ENCODE measurements at places on chromosomes 6 and 20.
A peak's percentile ranks its signal among the peaks of the same experiment; 100 is the strongest.

DNA sequence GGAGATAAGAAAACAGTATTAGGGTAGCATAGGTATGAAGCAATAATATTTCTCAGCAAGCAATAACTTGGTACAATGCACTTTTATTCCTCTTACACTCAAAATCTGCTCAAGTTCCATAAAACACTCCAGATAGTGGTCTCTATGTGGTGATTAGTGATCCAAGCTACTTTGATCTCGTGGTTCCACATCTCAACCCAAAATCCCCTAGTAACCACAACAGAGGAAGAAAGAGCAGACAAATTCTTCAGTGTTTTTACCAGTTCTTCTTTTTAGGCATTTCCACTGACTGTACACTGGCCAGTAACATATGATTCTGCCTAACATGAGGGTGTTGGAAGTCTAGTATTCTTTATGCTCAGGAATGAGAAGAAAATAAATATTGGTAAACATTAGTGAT, 309.0 kb upstream of the PTCHD4 start:
- no peak for DNase-seq

GRCh38 chr6:73579851-73580246, 59.0 kb upstream of the EEF1A1 start:
- DNase-seq = no peak

- DNase-seq = no peak
Measured at GRCh38 chr6:38086346-38086745, 266.8 kb downstream of the ZFAND3 start.

- DNase-seq = peak; percentile 20
Measured at GRCh38 chr6:21594416-21595281, 1.1 kb downstream of the SOX4 start.

DNA sequence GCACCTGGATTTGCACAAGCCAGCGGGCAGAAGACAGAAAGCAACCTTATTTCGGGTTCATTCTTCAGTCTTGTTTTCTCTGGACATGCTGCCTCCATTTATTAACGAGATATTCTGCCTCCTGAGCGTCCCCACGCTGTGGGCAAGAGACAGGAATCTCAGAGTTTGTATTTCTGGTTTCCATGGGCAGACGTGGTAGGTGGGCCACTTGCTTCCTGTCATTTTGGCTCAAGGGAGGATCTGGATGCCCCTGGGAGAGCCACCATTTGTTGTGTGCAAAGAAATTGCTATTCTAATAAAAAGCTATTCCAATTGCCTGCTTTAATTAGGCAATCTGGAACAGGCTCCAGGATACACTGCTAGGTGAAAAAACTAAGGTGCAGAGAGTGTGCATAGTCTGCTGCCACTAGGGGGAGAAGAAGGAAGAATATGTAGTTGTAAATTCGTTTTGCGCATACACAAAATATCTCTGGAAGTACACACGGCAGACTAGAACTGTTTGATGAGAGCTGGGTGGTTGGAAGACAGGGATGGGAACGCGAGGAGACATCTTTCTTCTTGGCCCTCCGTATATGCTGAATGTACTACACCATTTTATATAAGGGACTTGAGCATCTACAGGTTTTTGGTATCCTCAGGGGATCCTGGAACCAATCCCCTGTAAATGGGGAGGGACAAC, 30.1 kb upstream of the SLC16A10 start:
- DNase-seq = no peak

- DNase-seq = no peak
Measured at GRCh38 chr20:16011056-16011455, 562.2 kb downstream of the KIF16B start.

DNA sequence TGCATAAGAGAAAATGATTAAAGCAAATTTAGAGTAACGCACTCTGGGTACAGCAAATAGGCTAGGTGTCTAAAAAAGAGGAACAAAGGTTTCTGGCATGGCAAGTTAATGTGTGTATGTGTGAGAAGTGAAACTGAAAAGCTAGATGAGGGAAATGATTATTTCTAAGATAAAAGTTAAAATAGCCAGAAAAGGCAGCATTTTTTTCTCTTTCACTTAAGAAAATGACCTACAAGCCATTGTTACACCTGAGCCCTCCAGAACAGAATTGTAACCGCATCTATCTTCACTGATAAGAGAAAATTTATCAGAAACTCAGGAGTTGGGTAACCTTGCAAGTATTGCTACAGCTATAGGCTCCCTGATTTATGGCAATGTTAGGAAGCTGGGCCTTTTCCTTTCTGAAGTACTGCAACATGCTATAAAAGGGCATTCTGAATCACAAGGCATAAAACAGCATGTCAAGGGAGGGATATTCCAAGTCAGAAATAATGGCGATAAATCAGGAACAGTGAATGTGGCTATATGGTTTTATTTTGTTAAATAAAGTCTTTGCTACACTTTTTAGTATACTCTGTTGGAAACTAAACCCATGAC, 395.3 kb downstream of the TBC1D32 start:
- DNase-seq = no peak

DNA sequence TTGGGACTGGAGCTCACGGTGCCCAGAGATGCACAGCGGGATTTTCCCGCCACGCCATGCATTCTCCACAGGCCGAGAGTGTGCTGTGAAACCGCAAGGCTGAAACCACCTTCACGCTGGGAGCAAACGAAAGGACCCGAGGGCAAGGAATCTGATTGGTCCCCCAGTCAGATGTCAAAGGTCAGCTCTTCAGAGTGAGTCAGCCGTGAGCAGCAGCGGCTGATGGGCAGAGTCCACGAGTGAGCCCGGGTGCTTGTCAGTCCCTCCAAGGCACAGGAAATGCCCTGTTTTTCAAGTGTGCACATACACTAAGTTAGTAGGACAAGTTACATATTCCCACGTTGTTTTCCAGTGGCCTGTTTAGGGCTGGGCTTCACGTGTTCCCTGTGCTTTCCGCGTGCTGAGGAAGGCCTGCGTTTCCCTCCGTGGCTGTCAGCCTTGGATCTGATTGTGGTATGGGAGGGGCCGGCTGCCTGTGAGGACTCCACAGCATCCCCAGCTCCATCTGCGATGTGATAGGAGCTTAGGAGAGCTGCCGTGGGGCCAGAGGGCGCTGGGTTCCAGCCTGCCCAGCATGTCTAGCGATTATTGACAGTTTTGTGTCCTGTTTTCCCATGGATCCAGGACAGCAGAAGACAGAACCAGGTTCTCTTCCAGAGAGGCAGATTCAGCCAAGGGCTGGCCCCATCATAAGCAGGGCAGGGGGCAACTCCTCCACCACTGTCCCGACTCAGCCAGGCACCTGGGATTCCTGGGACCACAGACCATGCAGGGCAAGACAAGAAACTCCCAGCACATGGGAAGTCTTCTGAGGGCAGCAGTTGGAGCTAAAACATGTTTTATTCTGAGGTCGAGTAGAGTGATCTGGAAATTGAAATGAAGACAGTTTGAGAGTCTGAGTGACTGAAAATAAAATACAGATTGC, 38.2 kb upstream of the FRMD1 start:
- DNase-seq = no peak

GRCh38 chr6:30681766-30682142, 4.7 kb downstream of the PPP1R18 start:
- no peak for DNase-seq

DNA sequence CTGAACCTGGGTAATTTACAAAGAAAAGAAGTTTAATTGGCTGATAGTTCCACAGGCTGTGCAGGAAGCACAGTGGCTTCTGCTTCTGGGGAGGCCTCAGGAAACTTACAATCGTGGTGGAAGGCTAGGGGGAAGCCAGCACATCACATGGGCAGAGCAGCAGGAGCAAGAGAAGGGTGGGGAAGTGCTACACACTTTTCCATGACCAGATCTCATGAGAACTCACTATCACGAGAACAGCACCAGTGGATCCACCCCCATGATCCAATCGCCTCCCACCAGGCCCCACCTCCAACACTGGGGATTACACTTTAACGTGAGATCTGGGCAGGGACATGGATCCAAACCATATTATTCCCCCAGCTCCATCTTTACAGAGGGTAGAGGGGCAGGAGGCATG, 166.4 kb downstream of the NFATC2 start:
- DNase-seq = no peak

DNA sequence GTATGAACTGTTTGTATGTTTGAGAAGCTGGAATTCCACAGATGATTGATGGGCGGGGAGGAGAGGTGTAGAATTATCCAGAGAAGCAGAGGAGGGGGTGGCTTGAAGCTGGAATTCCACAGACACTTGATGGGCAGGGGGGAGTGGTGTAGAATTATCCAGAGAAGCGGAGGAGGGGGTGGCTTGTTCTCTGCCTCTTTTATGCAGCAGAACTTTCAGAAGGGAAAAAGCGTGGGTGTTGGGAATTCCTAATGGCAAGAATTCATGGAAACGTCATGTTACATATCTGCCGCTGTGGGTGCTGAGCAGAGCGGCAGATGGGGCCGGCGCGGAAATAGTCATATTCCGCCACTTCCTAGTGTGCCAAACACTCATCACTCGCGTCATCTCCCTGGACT, 167.9 kb upstream of the KCNG1 start:
- DNase-seq = no peak

- no peak for DNase-seq
Measured at GRCh38 chr20:39874049-39874893, 814.8 kb downstream of the MAFB start.

DNA sequence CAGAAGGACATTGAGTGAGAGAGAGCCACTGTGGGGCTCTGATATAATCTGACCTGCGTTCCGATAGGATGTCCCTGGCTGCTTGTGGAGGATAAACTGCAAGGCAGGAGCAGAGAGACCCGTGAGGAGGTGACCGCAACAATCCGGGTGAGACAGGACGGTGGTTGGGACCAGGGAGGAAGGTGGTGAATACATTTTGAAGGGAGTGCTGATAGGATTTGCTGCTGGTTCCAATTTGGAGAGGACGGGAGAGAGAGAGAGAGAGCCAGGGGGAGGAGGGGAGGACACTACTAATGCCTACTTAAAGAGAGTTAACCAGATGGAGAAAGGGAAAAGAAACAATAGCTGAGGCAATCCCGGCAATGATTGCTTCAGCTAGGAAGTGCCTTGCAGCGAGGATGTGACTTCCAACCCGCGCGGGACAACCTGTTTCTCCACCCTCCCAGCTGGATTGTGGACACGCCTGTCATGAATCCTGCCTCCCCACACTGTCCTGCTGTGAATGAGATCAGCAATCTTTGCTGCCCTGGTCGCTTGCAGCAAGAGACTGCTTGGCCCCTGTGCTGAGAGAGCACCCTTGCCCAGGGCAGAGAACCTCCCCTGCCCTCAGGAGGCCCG, 199.0 kb upstream of the KCNG1 start:
- DNase-seq = no peak

- DNase-seq = no peak
Measured at GRCh38 chr20:50594591-50595432, 84.6 kb downstream of the PTPN1 start.

GRCh38 chr20:38617011-38617829, 15.6 kb downstream of the ARHGAP40 start:
- no peak for DNase-seq

DNA sequence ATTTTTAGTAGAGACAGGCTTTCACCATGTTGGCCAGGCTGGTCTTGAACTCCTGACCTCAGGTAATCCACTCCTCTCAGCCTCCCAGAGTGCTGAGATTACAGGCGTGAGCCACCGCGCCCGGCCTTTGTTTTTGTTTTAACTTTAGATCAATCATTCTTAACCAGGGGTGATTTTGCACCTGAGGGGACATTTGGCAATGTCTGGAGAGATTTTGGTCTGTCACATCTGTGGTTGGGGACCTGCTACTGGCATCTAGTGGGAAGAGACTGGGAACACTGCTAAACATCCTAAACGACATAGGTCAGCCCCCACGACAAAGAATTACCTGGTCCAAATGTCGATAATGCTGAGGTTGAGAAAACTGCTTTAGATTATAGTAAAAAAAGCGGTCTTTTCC, 82.3 kb downstream of the C6orf52 start:
- no peak for DNase-seq

DNA sequence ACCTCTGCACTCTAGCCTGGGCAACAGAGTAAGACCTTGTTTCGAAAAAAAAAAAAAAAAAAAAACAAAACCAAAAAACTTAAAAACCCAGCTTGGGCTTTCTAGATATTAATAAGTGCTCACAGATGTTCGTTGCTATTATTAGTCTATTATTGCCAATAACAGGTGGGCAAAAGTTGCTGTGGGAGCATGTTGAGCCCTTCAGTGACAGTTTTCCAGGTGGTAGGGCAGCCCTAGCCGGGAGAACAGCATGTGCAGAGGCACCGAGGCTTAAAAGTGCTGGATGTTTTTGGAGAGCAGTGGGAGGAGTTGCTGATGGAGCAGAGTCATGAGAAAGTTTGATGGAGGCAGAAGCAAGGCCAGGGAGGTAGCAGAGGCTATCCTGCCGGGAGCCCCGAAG, 4.4 kb downstream of the PPP1R16B start:
- DNase-seq = no peak

- DNase-seq = no peak
Measured at GRCh38 chr20:40718982-40719729, 30.1 kb upstream of the MAFB start.

DNA sequence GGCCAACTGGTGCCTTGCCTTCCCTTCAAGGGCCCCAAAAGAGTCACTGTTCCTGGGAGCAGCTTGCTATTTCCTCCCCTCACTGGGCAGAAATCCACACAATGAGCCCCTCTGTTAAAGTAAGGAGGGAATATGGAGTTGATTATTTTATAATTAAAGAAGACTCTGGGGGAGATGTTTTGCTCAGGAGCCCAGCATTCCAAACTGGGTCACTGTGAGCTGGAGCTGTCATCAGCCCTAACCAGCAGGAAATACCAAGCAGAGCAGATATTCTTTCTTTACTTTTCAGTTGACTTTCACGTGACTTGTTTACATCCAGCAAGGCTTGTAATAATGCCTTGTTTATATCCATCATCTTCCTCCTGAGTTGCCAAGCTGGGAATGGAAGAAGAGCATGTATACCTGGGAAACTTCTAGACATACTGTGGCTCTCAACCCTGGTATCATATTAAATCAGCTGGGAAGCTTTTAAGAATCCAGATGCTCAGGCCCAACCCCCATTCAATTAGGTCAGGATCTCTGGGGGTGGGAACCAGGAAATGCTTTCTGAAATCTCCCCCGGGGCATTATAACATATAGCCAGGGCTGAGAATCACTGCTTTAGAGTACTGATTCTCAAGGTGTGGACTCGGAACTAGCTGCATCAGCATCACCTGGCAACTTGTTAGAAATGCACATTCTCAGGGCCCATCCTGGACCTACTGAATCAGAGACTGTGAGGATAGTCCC, 175.6 kb upstream of the MYLIP start:
- DNase-seq = no peak

DNA sequence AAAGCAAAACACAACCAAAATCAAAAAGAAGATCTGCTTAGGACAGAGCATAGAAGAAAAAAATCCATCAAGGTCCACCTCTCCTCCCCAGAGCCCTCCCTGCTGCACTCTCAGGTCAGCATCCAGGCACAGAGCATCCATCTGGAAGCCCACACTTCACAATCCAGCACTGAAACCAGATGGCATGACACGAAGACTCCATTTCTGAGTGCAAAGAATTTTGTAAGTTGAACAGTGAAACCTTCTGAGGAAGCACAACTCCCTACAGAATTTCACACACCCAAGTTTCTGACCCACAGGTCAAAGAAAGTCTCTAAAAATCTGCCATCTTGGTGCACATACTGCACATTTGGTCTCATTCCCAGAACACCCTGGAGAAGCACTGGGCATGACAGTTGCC, 128.8 kb upstream of the STXBP5 start:
- DNase-seq = no peak

- no peak for DNase-seq
Measured at GRCh38 chr6:13278164-13278563, 50.2 kb downstream of the TBC1D7 start.
